NCI-H774 (cell line): ENCODE measurements at places on chromosomes 16 and 17.

DNA sequence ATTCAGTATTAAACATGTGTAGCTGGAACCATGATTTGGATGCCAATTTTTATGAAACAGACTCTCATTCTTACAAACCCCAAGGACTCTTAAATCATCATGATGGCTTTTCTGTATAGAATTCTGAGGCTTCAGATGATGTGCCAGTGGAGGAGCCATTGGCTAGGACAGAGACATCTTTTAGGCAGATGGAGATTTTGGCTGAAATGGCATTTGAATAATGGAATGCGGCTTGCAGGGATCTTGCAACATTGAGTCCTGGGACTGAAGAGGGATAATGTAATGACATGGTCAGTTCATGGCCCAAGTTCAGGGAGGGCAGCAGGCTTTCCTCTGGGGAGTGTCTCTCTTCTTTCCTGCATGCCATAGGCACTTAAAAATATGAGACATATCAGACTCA lies 172.4 kb downstream of the ABCA8 start:
- no peak for DNase-seq

DNA sequence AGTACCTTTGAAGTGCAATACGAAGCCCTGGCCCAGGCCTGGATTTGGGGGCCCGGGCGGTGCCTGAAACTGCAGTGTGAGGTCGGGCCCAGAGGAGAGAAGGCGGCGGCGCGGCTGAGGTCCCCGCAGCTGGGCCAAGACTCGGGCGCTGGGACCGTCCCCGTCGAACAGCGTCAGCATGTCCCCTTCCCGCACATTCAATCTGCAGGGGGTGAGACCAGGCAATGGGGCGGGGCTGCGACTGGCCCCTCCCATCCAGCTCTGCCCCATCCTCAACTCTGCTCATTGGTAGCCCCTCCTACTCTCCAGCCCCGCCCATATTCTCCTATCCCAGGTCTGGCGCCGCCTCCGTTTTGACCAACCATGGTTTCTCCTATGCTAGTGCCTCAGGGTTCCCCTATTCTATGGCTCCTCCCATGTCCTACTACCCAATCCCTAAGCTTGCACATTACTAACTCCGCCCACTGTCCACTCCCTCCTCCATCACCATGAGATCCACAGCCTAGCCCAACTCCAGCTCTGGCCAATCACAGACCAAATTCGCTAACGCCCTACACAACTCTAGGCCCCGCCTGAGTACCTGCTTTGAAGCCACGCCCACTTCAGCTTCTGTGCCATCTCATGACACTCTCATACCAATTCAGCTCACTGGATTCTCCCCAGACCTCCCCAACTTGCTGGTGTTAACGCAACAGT lies 14.4 kb upstream of the CDIPT start:
- DNase-seq = no peak

GRCh38 chr16:79876332-79876730 lies 275.8 kb upstream of the MAF start:
- no peak for DNase-seq

GRCh38 chr17:17298108-17298507 lies 5.1 kb upstream of the NT5M start:
- DNase-seq = no peak
